ENCODE measurements at places on chromosomes 7 and 10. TPM values are rescaled to one million over a fixed set of nuclear protein-coding genes. Genes with fewer than 3 reads are reported as not detected.

The ARHGEF35 gene
- total RNA-seq, result 13.2 TPM

The UPK3B gene
- total RNA-seq, result 26.8 TPM

The ASAH2B gene
- 2.2 TPM for total RNA-seq

The AKR1C4 gene
- total RNA-seq, result not detected

The TBC1D12 gene
- total RNA-seq, result 25.0 TPM

The MYOZ1 gene
- 0.46 TPM for total RNA-seq

The ASB10 gene
- total RNA-seq, result not detected

The C10orf88 gene
- 4.3 TPM for total RNA-seq

The TMEM273 gene
- 42.3 TPM for total RNA-seq

The MYL10 gene
- not detected for total RNA-seq

The FFAR4 gene
- total RNA-seq, result 18.1 TPM

GRCh38 chr7:37297546-37297945, 151.1 kb downstream of the ELMO1 start:
- no peak for DNase-seq

GRCh38 chr7:25496476-25497368, 268.4 kb upstream of the NPVF start:
- no peak for DNase-seq

- no peak for DNase-seq
These were observed 59.0 kb downstream of the TBXAS1 start for GRCh38 chr7:139887992-139888481.

- DNase-seq, result no peak
These were observed 42.2 kb downstream of the MYPN start for GRCh38 chr10:68151453-68151852.

DNA sequence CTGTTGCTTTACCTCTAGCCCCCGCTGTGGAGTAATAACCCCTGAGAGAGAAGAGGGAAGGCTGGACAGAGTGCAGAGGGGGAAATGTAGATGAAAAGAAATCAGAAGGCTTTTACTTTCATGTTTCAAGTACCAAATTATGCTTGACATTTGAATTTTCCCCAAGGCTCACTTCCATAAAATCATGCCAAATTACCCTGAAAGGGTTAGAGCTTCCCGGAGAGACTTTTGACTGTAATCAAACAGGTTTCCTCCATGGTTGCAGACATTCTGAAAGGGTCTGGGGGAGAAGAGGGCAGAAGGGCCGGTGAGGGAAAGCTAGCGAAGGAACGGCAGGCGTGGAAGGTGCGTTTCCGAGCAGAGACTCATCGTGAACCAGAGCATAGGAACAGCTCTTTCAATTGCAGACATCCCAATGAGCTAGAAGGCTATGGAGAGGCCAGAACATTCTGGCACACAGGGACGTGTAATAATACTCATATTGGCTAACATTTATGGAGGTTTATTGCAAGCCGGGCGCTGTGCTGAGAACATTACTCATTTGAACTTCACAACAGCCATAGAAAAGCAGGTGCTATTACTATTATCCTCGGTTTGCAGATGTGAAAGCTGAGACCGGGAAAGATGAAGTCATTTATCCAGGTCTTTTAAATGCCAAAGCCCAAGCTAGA, 620.8 kb upstream of the AUTS2 start:
- no peak for DNase-seq

DNA sequence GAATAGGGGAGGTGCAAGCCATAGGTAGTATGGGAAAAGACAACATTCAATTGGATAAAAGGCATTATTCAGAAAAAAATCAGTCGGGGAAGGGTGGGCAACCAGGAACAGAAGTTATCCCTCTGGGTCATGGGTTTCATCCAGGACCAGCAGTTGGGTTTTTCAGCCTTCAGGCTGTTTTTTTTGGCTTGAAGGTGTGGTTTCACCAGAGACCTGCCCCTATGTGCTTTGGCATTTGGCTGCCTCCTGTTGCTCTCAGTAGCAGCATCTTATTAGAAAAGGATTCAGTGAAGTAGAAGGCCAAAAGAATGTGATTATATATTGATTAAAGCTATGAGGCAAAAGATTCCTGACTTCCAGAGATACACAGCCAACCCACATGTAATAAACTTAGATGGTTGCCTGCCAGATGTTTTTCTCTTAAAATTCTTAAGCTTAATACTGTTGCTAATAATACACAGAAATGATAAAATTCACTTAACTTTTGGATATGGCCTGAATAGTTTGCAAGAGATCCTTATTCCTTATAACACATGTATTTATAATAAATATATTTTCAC, 251.7 kb upstream of the CSTF2T start:
- DNase-seq, result no peak

DNA sequence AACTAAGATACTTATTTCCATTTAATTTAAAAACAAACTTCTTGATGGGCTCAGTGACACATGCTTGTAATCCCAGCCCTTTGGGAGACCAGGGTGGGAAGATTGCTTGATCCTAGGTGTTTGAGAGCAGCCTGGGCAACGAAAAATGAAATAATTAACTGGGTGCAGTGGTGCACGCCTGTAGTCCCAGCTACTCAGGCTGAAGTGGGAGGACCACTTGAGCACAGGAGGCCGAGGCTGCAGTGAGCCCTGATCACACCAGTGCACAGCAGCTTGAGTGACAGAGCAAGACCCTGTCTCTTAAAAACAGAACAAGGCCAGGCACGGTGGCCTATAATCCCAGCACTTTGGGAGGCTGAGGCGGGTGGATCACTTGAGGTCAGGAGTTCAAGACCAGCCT, 37.4 kb downstream of the AVL9 start:
- DNase-seq, result peak; percentile 21

DNA sequence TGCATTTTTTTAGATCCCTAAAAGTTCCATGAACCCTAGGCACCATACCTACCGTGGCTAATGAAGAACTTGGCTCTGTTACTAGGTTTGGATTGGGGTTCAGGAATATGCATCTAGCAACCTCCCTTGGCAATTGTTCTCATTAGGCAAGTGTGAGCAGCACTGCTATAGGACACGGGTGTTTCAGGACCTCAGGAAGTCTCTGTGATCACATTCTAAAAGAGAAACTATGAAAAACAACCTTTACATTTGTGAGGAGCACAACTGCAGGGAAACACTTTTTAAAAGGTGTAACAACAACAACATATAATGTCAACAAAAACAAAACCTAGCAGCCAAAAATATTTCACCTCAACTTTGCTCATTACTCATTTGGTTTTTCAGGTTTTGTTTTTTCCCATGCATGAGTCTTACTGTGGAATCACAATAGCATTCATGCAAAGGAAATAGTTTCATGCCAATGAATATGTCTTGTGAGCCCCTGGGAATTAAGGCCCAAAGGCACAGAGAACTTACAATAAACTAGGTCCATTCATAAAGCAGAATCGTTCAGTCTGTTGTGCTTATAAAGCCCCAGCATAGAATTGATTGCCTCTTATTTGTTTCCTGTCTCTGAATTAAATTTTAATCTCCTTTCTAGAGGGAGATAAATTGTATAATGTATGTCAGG, 255.7 kb upstream of the DGKB start:
- no peak for DNase-seq

GRCh38 chr10:32650246-32650655, 204.3 kb downstream of the CCDC7 start:
- DNase-seq, result no peak
